ENCODE measurements at places on chromosomes 1 and 21.

DNA sequence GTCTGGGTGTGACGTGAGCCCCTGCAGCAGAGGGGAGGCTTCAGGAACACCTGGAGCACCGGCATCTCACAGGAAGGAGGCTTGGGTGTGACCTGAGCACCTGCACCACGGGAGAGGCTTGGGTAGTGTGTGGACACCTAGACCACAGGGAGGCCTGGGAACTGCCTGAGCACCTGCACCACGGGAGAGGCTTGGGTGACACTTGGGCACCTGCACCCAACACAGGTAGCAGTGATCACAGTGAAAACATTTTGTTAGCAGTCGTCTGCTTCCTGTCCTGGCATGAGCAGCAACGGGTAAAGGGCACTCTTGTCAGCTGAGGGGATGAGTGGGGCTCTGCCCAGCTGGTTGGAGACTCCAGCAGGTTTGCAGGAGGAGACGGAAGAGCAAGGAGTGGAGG, 22.4 kb downstream of the LRRC3 start:
- no peak for DNase-seq

DNA sequence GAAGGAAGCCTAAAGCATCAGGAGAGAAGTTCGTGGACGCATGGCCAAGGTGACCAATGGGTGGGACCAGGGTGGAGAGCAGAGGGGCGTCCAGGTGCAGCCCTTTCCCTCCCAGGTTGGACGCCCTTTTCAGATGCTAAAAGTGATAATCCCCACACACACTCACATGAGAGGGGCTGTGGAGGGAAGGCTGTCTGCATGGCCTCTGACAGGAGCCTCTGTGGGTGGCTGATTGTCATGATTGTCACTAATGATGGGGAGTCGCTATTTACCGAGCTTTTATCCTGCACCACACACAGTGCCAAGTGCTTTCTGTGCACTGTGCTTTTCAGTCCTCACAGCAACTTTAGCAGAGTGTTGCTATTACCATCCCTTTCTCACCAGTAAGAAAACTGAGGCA, 27.1 kb upstream of the C1QA start:
- DNase-seq: no peak

- no peak for DNase-seq
These were observed 169.7 kb downstream of the TOMM20 start for GRCh38 chr1:234958706-234959657.

- no peak for DNase-seq
These were observed 15.7 kb downstream of the NLRP3 start for GRCh38 chr1:247431643-247432042.

GRCh38 chr1:92066321-92066720, 8.9 kb downstream of the SETSIP start:
- no peak for DNase-seq

- DNase-seq: no peak
These were observed 43.3 kb downstream of the FAAP20 start for GRCh38 chr1:2151252-2151651.

- DNase-seq: no peak
These were observed 45.4 kb downstream of the S100B start for GRCh38 chr21:46559291-46559983.

- no peak for DNase-seq
These were observed 481.7 kb downstream of the MATN1 start for GRCh38 chr1:30241681-30242080.

DNA sequence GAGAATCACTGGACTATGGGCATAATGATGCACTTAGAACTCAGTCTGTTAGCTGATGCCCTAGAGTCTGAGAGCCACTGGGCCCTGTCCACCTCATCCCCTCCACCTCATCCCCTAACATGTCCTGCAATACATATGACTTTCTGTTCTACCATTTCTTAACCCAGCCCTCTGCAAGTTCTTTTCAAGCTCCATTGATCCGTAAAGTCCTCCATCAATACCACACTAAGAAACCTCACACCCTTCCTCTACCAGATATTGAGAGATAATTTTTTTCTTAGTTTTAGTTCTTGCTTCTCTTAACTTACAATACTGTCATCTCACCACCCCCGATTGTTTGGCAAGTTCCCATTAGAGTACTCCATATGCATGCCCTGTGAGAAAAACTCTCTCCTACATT, 22.1 kb downstream of the FCRL4 start:
- no peak for DNase-seq

DNA sequence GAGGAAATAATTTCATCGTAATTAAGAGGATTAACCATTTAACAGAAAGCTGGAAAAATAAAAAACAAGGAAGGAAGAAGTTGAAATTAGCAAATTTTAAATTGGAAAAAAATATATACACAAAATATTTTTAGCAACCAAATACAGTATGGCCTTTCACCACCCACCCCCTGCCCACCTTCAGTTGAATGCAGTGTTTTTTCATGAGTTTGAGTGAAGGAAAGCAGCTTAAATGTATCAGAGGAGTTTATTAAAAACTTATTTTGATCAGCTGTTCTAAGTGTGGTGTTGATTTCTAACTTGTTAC, 249.2 kb downstream of the DNM3 start:
- DNase-seq: no peak

GRCh38 chr1:246166841-246167240, 340.2 kb downstream of the SMYD3 start:
- DNase-seq: no peak

- no peak for DNase-seq
These were observed 16.2 kb upstream of the DISC1 start for GRCh38 chr1:231610388-231610787.

DNA sequence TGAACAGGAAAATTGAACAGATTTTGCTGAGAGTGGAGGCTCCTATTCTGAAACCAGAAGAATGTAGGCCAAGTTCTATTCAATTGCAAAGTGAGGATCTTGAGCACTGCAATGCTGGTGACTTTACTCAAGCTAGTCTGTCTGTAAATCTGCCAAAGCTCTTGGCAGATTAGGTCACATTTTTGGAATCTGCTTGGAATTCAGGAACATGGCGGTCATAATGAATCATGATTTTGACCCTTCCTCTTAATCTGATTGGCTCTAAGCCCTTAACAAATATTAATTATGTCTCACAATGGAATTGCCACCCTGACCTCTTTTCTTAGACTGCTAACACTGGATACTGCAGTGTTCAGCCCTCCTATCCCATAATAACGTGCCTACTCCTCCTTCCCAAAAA, 7.2 kb upstream of the GNG12 start:
- DNase-seq: no peak
